Hepatic stellate cell (primary cell): ENCODE measurements at places on chromosomes 6 and 20.
A peak's percentile ranks its signal among the peaks of the same experiment; 100 is the strongest.

GRCh38 chr20:3812259-3812681, 8.1 kb upstream of the AP5S1 start:
- no peak for DNase-seq

GRCh38 chr20:32777177-32777956, 15.2 kb downstream of the DNMT3B start:
- no peak for DNase-seq

GRCh38 chr20:19074828-19075516, 137.5 kb upstream of the SLC24A3 start:
- no peak for DNase-seq

DNA sequence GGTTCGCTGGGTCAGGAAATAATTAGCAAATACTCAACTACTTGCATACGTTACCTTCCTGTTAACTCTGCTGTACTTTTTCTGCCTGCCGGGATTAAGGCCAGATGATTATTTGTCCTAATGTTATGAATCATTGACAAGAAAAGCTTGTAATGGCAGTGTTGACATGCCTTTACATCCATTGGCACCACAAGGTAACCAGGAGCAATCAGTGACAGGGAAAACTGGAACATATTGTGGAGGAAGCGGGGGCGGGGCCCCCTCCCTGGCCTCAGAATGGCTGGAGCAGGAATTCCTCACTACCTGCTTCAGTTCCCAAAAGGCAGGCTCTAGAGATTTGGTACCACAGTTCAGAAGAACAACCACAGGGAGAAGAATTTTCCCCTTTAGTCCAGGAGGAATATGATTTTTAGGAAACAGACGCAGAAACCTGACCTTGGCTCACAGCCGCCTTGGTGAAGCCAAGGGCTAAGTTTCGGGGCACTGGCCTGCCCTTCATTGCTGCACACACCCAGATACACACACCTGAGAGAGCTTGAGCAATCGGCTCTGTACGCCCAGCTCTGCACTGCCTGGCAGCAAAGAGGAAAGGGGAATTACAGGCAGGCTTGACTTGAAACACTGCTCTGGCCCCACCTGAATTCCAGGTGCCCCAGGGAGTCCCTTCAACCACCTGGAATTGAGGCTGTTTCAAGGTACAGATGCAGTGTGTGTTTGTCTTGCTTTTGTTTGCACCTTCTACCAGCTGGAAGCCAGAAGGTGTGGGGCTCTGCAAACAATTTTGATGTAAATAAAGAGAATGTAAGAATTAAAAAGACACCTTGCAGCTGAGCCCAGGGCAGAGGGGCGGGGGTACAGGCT, 89.8 kb downstream of the MYB start:
- DNase-seq, result no peak

- peak; percentile 72 for DNase-seq
These were observed 60.9 kb downstream of the PYGB start for GRCh38 chr20:25308671-25309394.

DNA sequence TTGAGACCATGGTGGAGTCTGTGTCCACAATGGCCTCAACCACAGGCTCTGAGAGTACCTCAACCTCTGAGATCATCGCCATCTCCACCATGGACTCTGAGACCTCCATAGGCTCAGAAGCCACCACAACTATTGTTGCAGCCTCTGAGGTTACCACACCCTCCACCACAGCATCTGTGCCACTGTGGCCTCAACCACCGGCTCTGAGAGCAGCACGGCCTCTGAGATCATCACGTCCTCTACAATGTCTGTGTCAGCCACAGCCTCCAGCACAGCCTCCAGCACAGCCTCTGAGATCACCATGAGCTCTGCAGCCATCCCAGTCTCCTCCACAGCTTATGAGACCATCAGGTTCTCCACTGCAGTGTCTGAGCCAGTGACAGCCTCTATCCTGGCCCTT, 19.4 kb upstream of the MUC21 start:
- DNase-seq, result no peak

GRCh38 chr6:118436482-118436881, 111.6 kb upstream of the PLN start:
- DNase-seq, result no peak

GRCh38 chr6:170222498-170223471, 68.1 kb downstream of the DLL1 start:
- DNase-seq, result no peak

DNA sequence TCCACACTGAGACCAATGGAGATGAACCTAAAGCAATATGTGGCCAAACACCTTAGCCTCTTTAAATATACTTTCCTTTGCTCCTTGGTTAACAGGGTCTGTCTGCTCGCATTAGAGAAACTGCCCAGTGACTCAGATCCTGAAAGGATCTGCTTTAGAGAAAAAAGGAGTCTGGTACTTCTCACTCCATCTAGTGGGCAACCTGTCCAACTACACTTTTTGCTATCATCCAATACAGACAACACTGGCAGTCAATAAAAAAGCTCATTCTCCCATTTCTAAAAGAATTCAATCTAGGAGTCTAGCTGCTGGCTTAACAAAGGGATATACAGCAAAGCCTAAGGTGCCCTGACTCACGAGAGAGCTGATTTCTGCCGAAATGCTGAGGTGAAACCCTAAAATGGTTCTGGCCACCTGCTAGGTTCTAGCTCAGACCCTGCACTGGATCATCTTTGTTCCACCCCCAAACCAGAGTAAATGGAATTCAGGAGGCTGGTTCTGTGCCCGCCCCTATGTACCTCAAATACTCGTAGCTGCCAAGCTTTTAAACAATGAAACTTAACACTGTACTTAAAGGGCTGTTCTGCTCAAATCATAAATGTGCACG, 11.5 kb downstream of the GNL1 start:
- DNase-seq, result peak; percentile 62

GRCh38 chr6:38996676-38997075, 51.9 kb upstream of the GLP1R start:
- DNase-seq, result no peak

DNA sequence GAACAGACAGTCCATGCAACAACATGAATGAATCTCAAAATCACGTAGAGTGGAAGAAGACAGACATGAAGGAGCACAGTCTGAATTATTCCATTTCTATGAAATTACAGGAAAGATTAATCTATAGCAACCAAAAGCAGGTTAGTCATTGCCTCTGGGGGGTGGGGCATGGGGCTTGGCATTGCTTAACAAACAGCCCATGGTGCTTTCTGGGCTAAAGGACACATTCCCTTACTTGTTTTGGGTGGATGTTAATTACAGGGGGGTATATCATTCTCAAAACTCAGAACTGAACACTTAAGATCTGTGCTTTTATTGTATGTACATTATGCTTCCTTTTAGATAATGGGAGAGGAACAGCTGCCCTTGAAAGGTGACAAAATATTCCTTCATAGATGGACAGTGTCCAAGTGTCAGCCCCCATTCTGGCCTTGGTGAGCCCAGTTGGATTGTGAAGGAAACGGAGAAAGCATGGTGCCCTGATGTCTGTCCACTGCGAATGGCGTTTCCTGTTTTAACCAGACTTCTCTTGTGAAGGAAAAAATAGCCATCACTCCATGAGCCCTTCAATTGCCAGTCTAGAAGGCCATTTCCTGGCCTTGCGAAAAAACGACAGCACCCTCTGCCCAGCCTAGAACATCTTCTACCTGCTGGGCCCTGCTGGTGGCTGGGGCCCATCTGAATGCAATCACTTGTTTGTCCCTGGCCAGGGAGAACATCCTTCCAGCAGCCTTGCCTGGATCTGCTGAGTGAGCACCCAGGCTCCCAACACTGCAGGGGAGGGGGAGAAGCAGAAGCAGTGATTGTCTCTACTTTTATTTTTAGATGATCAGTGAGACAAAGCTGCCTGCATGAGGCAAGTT, 179.7 kb downstream of the BCAS1 start:
- DNase-seq, result no peak

- DNase-seq, result no peak
These were observed 64.5 kb downstream of the OR2B2 start for GRCh38 chr6:27847706-27848105.

- DNase-seq, result no peak
These were observed 339.4 kb downstream of the CDKAL1 start for GRCh38 chr6:20873425-20874190.

DNA sequence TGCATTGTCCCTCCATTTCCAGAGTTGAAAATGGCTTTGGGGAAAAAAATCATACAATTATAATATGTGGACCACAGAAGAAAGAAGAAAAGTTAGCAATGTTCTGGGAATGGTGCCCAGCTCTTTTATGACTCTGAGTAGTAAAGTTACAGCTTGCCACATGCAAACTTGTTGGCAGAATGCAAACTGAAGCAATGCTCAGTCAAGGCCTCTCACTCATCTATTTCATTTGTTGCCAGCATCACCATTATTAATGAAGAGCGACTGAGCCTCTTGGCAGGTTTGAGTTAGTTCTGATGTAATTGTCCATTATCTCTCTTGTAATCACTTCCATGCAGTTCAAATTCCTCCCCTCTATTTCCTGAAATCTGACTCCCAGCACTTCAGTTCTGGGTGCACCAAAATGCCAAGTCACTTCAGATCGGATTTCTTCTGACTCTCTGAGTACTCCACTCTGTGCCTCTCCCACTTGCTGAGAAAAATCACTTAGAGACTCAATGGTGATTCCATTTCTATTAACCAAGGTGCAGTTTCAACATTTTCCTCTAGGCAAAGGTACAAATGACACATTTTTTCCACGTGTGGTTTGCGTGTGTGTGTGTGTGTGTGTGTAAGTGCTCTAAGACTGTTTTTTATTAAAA, 154.4 kb upstream of the STMND1 start:
- no peak for DNase-seq

DNA sequence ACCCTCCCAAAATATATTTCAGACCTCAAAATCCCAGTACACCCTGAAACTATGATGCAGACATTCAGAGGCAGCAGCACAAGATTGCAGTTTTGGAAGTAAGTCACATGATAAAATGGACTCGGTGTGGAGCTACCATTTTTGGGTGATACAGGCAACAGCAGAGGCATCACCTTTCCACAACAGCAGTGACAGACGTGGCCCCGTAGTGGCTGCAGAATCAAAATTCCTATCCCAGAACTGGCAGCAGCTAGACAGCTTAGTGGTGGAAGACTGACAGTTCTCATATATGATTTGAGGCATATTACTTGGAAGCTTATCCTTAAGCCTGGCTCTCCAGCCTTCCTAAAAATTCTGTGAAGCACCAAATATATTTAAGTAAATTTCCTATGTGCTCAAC, 19.9 kb downstream of the PLN start:
- no peak for DNase-seq

DNA sequence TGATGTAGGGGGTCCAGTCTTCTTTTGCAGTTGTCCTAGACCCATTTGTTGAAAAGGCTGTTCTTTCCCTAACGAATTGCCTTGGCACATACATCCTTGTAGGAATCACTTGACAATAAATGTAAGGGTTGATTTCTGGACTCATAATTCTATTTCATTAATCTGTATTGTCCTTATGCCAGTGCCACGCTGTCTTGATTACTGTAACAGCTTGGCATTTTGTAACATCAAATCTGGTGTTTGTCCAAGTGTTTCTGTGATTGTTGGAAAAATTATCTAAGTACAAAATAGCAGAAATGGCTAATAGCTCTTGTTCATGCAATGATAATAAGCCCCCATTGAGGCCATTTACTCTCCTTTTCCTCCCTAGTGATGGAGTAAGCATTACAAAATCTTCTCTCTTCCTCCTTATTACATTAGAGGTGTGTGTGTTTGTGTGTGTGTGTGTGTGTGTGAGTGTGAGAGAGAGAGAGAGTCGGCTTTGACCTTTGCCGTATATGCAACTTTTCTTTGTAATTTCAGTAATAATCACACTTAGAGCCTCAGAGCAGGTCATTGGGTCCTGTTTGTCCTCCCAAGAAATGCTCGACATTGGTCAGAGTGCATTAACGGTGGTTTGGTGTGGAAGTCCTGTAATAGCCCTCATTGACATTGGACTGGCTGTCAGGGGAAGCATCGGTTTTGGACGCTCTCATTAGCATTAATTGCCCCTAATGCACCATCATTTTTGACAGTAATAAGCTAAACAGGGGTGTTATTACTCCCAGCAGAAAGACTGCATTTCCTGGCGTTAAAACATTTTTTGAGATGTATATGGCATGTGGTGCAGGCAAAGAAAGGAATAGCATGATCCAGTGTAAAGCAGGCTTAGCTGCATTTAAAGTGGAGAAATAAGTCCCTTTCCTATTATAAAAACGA, 40.7 kb upstream of the MROH8 start:
- DNase-seq, result no peak

DNA sequence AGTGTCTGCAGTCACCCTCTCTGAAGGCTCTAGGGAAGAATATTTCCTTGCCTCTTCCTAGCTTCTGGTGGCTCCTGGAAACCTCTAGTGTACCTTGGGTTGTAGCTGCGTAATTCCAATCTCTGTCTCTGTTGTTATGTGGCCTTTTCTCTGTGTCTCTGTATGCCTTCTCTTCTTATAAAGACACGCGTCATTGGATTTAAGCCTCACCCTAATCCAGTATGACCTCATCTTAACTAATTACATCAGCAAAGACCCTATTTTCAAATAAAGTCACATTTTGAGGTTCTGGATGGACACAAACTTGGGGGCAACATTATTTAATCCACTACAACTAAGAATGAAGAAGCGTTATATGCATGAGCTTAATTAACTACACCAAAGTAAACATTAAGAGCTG, 111.4 kb upstream of the ZNF184 start:
- DNase-seq, result no peak

- peak; percentile 42 for DNase-seq
These were observed 1.6 kb downstream of the CCN2 start for GRCh38 chr6:131949620-131949908.

GRCh38 chr20:44224637-44225036, 14.1 kb upstream of the OSER1 start:
- no peak for DNase-seq

DNA sequence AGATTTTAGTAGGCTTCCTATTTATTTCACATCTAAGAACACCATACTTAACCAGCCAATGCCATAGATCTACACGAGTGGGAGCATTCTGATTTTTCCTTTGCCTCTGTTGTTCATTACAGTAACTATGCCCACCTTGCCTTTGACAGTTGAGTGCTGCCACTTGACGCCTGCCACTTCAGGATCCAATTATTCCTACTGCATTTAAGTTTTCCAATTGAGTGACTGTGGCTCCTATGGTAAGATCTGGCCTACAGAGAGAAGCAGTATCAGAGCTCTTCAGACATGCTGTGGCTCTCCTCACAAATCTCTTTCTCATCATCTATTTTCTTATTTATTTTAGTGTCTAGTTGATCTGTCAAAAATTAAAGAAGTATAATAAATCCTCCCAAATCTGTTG, 403.0 kb upstream of the SPTLC3 start:
- DNase-seq, result no peak

DNA sequence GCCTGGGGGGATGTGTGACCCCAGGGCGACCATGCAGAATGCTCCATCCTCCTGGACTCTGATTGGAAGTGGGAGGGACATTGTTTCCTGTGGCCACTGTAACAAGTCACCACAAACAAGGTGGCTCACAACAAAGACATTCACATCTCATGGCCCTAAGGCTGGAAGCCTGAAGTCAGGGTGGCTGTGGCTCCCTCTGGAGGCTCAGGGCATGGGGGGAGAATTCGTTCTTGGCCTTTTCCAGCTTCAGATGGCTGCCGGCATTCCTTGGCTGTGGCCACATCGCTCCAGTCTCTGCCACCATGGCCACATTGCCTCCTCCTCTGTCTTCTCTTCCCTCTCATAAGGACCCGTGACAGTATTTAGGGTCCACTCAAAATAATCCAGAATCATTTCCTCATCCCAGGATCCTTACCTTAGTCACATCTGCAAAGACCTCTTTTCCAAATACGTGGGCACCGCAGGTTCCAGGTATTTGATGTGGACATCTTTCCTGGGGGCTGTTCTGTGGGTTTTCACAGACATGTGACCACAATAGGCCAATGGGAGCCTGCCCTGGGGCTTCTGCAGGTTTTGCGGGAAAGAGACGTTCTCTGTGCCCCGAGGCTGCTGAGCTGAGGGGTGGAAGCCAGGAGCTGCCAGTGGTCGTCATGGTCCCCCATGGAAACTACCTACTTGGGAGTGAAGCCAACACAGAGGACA, 249.3 kb downstream of the PREX1 start:
- DNase-seq, result no peak
